ENCODE measurements at places on chromosomes 12 and 14.

DNA sequence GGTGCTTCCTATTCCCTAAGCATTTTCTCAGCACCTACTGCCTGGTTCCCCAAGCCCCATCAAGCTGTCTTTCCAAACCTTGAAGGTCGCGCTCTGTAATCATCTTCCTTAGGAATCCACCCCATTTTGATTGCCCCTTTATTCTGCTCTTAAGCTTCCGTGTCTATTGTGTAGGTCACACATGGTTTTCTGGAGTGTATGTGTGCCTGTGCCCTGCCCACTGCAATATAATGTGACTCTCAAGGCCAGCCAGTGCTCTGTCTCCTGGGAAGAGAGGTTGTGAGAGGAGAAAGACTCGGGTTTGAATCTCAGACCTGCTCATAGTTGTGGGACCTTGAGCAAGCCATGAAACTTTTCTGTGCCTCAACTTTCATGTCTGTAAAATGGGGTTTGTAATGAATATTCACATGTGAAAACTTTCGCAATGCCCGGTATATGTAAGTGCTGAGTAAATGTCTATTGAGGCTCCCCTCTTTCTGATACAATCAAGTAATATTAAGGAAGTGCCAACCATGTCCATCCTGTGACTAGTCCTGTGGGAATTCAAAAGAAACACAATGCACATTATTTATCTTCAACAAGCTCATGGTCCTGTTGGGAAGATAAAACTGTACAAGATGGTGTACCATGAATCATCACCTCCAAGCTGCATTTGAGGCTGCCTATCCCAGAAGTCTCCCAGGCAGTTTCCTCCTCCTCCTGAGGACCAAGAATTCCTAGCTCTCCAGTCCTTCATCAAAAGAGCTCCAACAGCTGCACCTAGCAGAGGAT, 774 bp upstream of the KRT75 start:
- no peak for DNase-seq

- DNase-seq = no peak
Measured at GRCh38 chr14:90487462-90487861, 90.6 kb downstream of the CALM1 start.

DNA sequence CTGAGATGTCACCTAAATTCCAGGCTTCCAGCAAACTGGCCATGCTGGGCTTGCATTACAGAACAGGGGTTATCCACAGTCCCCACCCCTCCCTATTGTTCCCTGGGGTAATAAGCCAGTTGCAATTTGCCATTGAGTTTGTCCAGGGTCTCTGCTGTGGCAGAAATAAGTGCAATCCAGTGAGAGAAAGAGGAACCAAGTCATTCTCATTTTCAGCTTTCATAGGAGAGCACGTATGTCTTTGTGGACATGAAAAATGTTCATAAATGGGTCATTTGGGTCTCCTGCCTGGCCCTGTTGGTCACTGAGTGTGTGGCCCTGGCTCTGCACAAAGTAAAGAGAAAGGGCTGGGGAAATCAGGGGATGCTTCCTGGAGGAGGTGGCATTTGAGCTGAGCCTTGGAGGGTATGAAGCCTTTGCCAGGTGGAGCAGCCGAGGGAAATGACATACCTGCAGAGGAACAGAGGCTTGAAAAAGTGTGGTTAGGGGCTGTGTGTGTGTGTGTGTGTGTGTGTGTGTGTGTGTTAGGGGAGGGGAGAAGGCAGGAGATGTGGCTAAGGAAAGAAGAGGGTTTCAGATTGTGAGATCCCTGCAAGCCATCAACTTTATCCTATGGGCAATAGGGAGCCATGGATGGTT, 29.3 kb downstream of the CMKLR1 start:
- no peak for DNase-seq

DNA sequence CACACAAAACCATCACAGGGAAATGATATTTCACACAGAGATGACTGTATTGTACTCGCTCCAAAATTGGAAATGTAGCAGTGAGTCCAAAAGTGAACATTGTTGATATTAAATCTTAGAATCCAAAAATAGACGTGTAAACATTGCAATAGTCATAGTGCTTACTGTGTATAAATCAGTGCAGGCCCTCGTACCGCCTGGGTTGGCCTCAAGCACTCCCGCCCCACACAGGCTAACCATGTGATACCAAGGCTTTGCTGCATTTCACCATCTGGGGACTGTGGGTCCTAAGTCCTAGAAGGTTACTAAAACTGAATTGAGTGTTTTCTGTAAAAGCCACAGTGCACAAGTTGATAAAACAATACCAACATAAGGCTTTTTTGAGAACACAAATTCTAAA, 107.3 kb downstream of the PPP2R5E start:
- no peak for DNase-seq

- DNase-seq = no peak
Measured at GRCh38 chr12:23535441-23535840, 414.0 kb downstream of the SOX5 start.

DNA sequence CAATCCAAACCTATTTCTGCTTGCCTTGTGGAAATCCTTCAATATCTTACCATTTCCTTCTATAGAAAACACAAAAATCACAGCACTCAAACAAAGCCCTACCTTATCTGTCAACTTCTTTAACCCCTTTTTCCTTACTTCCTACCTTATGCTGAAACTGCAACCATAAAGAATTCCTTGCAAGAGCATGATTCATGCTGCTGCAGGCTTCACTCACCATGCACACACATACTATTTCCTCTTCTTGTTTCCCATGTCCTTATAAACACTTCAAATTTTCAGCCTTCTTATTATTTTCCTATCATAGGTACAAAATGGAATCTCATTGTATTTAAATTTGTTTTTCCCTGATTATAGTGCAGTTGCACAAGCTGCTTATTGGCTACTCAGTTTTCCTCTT, 23.3 kb downstream of the LMNTD1 start:
- DNase-seq = no peak

DNA sequence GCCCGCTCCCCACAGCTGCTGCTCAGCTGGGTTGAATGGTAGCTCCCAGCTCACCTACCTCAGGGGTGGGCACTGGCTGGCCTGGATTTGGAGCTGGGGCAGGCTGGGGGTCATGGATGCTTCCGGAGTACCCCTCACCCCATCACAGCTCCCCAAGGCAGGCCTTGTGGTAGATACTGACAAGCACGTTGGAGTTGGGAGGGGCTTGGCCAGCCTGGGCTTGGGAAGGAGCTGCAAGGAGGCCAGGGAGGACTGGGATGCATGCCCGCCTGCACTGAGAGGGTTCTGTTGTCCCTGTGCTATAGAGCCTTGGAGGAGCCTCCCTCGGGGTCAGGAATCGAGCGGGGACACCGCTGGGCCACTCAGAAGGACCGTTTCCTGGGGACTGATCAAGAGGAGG, 14.2 kb downstream of the TMEM63C start:
- no peak for DNase-seq

DNA sequence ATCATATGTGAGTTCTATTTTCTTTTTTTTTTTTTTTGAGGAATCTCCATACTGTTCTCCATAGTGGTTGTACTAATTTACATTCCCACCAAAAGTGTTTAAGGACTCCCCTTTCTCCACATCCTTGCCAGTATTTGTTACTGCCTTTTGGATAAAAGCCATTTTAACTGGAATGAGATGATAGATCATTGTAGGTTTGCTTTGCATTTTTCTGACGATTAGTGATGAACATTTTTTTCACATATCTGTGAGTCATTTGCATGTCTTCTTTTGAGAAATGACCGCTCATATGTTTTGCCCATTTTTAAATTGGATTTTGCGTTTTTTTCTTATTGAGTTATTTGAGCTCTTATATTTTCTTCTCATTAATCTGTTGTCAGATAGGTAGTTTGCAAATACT, 394.8 kb downstream of the LRFN5 start:
- DNase-seq = no peak

GRCh38 chr14:92108345-92109254, 2.2 kb upstream of the ATXN3 start:
- no peak for DNase-seq

DNA sequence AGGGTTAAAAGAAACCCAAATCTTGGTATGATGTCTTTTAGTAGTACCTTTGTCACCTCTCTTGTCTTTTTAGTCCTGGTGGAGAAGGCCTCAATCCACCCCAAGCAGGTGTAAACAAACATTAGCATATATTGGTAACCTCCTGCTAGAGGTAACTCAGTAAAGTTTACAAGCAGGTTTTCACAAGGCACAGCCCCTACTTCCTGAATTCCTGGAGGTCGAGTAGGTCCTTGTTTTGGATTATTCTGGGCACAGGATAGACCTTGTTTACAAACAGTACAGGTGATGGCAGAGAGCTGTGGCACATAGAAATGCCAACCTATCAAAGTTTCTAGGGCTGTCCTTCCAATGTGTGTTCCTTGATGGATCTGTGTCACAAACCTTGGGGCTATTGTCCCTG, 99.1 kb downstream of the ALG10 start:
- DNase-seq = no peak

- DNase-seq = no peak
Measured at GRCh38 chr14:72318648-72319047, 386.4 kb downstream of the RGS6 start.

- no peak for DNase-seq
Measured at GRCh38 chr14:60655898-60656685, 6.8 kb upstream of the SIX1 start.

- no peak for DNase-seq
Measured at GRCh38 chr12:68326716-68327115, 5.4 kb downstream of the MDM1 start.

GRCh38 chr12:132736378-132736777, 25.3 kb downstream of the ANKLE2 start:
- no peak for DNase-seq

GRCh38 chr12:115232455-115233156, 548.6 kb upstream of the TBX3 start:
- no peak for DNase-seq

DNA sequence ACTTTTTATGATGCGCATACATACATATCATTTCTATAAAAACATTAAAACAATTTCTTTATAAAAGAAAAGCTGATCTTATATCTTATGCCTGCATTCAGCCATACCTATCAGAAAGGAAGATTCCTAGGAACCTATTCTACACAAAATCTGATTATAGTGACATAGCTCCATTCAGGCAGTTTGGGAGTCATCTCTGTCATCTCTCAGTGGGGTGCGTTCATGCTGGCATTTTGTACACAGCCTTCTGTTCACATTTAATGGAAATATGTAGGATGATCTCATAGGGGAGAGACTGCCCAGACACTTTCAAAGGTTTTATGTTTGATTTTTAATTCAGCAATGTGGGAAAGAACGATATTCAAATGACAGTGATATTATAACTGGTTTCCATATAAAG, 52.9 kb downstream of the ATL1 start:
- DNase-seq = no peak

- DNase-seq = no peak
Measured at GRCh38 chr12:52193991-52194390, 2.2 kb upstream of the KRT80 start.

DNA sequence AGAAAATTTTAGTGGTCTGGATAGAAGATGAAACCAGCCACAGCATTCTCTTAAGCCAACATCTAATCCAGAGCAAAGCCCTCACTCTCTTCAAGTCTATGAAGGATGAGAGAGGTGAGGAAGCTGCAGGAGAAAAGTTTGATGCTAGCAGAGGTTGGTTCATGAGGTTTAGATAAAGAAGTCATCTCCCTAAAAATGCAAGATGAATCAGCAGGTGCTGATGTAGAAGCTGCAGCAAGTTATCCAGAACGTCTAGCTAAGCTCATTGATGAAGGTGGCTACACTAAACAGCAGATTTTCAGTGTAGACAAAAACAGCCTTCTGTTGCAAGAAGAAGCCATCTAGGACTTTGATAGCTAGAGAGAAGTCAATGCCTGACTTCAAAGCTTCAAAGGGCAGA, 48.5 kb downstream of the FBXO33 start:
- DNase-seq = no peak

DNA sequence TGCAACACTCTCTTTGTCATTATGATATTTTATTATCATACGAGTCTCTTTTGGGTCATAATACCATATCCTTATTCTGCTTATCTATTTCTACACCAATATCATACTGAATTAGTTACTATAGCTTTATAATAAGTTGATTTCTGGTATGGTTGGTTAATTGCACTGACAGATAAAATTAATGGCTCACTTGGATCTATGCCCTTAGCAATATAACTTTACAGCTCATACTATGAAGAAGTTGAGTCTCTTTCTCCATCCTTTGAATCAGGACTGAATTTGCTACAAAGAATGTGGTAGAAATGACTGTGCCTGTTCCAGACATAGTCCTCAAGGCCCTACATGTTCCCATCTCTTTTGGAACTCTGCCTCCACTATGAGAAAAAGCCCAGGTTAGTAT, 139.7 kb upstream of the DYRK2 start:
- no peak for DNase-seq

- DNase-seq = no peak
Measured at GRCh38 chr14:54629183-54629582, 62.3 kb downstream of the SAMD4A start.

DNA sequence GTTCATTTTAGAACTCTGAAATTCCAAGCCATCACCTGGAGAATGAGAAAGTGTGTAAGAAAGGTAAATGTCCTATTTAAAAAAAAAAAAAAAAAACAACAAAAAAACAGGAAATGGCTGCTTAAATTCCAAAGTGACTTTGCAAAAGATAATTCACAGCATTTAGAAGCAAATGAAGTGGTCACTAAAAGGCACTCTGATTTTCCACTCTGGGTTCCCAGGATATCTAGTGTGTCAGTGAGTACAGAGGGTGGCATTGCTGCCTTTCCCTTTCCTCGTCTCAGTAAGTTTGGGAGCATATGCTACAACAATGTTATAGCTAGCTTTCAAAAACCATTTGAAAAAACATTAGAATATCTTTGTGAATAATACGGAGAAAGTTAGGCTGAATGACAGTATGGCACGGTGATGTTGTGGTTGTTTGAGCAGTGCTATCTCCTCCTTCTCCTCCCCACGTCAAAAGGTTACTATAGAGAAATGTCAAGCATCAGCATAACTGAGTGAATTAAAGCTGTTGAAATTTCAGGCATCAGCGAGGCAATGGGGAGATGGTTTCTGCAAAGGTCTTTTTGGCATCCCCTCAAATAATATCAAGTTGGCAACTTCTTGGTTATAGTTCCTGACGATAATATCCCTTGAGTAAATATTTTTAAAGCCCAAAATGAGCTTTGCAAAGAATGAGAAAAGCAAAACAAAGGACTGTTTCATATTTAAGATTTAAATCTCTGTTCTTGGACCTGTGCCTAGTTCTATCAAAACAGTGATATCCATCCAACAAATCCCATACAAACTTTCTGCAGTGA, 164.5 kb upstream of the E2F7 start:
- DNase-seq = no peak

DNA sequence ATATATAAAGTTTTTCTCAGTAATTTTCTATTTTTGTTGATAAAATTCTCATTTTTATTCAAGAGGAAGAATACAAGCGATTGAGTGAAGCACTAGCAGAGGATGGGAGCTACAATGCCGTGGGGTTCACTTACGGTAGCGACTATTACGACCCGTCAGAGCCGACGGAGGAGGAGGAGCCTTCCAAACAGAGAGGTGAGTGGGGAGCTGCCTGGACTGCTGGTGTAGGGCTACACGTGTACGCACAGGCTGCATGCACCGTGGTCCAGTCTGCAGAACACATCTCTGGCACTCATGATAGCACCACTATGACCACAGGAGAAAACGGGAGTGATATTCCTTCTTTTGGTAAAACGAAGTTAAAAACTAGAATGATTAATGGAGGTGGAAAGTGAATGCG, 3.9 kb downstream of the SFSWAP start:
- DNase-seq = no peak

- DNase-seq = no peak
Measured at GRCh38 chr12:126480451-126480850, 1415.2 kb downstream of the AACS start.

All from NCI-H1092 (cell line).